ENCODE measurements at places on chromosomes 7 and 10.

- DNase-seq = peak; percentile 12
Measured at GRCh38 chr7:74417419-74417971, 36.2 kb upstream of the GTF2IRD1 start.

DNA sequence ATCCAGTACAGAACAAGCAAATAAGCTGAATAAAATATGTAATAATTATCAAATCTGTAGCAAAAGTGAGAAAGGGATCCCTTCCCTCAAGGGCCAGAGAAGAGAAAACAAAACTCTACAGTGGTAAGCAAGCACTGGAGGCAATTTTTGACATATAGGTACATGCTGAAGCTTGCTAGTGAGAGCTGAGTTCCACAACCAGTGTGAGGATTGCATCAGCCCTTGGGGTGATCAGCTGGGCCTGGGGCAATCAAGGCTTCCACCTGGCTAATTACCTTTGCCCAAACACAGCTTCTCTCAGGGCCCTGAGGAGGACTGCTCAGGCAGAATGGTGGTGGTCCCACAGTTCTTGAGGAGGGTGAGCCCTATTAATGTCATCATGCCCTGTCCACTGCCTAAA is 134.4 kb upstream of the DLX6 start:
- no peak for DNase-seq

GRCh38 chr7:91206361-91206960 is 57.8 kb upstream of the FZD1 start:
- DNase-seq = no peak

GRCh38 chr10:104316321-104317099 is 21.8 kb downstream of the ITPRIP start:
- no peak for DNase-seq

- DNase-seq = no peak
Measured at GRCh38 chr10:98920807-98921206, 314.8 kb downstream of the HPSE2 start.

GRCh38 chr7:130927564-130927963 is 193.6 kb upstream of the KLF14 start:
- DNase-seq = no peak

DNA sequence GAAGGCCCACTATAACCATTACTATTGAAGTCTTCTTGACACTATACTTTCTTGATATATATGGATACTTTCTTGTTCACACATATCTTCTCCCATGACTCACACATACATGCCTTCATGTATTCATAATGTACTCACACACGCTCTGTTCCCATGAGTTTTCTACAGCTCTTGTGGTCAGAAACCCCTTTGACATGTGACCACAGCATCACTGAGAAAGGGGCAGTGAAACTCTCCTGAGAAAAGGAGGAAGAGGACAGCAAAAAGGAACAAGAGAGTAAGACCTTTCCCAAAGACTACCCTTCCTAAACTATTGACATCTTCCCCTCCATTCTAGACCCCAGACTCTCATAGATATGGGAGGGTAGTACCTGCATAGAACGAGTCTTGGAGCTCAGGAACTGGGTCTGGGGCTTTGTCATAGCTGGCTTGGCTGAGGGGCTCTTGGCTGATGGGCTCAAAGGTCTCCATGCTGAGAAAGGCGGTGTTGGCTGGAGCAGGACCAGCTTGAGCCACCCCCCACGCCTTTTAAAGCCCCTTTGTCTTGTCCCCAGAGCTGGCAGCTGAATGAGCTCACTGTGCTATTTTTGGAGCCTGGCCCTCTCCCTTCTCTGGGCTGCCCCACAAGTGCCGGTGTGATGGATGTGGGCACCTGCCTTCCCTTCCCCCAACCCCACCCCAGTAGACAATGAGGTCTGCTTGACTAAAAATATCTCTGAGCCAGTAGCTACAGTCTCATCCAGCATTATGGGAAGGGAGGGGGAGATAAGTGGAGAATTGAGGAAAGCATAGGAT is 5.1 kb downstream of the SYNPO2L start:
- no peak for DNase-seq

- no peak for DNase-seq
Measured at GRCh38 chr7:3682028-3682710, 381.1 kb downstream of the SDK1 start.

- DNase-seq = no peak
Measured at GRCh38 chr7:39727231-39728012, 104.0 kb downstream of the RALA start.

- DNase-seq = no peak
Measured at GRCh38 chr10:6145166-6145987, 56.5 kb downstream of the RBM17 start.

DNA sequence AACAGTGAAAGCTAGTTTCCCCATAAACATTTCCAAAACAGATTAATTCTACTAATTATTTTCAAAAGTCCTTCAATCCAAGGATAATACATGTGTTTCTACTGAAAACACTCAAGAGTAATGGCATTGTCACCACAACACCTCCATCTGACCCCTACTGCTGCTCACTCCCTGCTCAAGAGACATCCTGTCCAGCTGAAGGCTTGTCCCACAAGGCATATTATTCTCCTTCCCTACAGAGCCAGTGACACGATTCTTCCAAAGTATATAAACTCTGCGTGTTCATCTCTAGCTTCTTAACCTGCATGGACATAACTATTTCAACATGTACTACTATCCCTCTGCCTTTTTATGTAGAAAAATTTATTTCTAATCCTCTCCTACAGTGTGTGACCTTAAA is 182.1 kb downstream of the CPEB3 start:
- DNase-seq = no peak

GRCh38 chr7:76193883-76194282 is 7.8 kb upstream of the SRRM3 start:
- no peak for DNase-seq

- DNase-seq = no peak
Measured at GRCh38 chr10:23432166-23432565, 6.7 kb upstream of the OTUD1 start.

DNA sequence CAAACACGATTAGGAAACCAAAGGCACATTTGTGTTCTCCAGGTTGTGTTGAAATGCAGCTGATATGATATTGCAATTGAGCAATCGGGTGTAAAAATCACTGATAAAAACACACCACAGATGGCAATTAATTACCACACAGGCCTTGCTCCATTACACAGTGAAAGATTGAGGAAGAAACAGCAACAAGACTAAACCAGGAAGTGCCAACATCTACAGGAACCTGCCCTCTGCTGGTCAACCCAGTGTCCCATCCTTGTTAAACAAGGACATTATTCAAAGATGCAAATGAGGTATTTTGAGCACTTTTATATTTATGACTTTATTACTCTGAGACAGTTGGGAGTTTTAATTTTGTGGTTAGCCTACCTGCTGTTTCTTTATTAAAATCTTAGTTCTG is 765.6 kb upstream of the GHITM start:
- DNase-seq = no peak

DNA sequence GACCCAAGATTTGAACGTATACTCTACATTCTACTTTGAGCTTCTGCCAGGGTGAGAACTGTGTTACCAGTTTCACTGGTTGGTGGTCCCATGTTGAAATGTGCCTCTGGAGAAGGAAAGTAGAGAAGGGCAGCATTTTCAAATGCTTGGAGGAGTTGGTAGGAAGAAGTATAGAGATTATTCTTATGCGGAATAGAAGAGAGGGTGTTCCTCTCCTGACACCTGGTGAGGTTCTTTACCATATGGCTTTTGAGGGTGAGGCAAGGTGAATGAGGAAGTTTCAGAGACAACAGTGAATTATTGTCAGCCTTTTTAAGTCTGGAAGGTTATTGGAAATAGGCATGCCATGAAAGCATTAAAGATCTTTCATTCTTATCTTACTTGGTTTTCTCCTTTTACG is 34.3 kb downstream of the R3HCC1L start:
- DNase-seq = no peak

DNA sequence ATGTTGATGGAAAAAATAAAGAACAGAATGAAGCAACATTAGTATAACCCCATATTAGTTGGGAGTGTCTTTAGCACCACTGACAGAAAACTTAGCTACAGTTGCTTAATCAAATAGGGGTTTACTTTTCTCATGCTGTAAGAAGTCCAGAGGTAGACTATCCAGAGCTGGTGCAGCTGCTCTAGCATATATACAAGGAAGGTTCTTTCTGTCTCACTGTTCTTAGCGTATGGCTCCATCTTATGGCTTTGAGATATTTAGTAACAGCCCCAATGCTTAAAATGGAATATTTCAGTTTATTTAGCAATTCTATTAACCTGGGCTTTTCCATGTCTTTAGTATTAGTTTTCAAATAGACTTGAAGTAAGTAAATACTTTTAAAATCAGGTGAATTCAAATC is 15.2 kb upstream of the WNT2 start:
- no peak for DNase-seq

DNA sequence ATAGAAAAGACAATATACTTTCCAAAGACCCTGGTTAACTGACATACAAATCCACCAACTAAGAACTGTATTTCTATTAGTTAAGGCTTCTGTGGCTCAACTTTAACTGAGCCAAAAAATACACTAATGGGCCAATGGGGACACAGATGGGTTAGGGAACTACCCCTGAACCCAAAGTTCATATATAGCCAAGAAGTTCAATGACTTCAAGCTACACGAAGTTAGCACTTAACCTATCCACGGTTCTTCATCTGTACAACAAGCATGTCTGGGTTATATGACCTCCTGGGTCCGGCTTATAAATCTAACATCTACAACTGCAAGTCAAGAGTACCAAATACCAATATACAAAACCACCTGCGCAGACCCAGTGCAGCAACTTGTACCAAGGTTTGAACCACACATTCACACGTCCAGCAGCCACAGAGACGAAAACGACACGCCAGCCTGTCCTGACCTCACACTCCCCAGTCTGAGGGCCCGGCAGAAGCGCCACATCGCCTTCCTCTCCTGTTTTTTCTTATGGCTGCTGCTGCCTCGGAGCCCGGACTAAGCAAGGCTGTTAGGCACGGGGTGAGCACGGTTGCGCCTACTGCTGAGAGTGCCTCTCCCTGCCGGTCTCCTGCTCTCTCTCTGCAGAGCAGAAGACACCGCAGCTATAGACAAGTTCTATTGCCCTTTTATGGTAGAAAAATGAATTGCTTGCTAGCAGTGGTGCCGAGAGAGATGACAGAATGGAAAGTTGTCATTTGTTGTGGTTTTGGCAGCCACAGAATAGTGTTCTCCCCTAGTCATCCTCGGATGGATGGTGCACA is 86.3 kb downstream of the RNF216 start:
- peak; percentile 43 for DNase-seq

- no peak for DNase-seq
Measured at GRCh38 chr7:80241671-80242070, 107.0 kb downstream of the GNAI1 start.
